AG10803 (cell line): ENCODE measurements at places on chromosomes 2 and 18.
A peak's percentile ranks its signal among the peaks of the same experiment; 100 is the strongest.

- peak; percentile 19 for DNase-seq
These were observed at the start of gene CYS1 for GRCh38 chr2:10079870-10080535. Gene CYS1 (minus strand): TSS chr2:10080411. CDS start chr2:10080223, 188 bp downstream.

GRCh38 chr2:96185516-96185915, 23.1 kb downstream of the STARD7 start:
- no peak for DNase-seq

GRCh38 chr2:105682401-105682800, 62.3 kb upstream of the NCK2 start:
- no peak for DNase-seq

DNA sequence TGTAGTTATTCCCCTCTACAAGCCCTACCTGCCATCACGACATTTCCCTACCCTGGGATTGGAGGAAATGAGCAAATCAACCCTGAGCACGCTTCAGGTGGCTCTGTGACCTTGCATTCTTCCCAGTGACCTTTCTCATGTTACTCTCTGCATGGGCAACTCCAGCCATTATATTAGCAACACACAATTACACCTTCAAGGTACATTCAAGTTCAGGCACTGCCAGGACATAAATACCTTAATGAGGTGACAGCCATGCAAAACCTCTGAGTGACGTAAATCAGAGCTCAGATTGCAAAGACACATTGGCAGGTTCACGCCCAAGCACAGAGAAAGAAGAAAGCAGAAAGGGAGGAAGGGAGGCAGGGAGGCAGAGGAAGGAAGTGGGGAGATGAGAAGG, 68.7 kb upstream of the ALK start:
- DNase-seq: no peak

- peak; percentile 96 for DNase-seq
These were observed 48.2 kb upstream of the CTAGE1 start for GRCh38 chr18:22465859-22466457.

DNA sequence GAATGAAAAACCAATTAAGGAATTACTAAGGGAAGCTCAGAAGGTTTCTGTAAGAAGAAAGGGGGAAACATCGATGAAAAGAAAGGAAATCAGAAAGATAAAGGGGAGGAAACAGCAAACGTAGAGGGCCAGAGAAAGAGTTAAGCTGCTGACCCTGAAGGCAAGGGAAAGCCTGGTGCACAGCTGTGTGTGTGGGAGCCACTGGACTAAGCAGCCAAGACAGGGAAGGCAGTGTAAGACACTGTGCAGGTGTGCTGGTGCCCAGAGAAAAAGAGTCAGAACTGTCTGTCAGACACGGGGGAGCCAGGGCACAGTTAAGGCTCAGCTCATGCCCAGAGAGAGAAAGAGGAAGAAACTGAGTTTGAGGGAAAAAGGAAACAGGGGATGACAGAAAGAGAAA, 104.0 kb downstream of the HIBCH start:
- no peak for DNase-seq

DNA sequence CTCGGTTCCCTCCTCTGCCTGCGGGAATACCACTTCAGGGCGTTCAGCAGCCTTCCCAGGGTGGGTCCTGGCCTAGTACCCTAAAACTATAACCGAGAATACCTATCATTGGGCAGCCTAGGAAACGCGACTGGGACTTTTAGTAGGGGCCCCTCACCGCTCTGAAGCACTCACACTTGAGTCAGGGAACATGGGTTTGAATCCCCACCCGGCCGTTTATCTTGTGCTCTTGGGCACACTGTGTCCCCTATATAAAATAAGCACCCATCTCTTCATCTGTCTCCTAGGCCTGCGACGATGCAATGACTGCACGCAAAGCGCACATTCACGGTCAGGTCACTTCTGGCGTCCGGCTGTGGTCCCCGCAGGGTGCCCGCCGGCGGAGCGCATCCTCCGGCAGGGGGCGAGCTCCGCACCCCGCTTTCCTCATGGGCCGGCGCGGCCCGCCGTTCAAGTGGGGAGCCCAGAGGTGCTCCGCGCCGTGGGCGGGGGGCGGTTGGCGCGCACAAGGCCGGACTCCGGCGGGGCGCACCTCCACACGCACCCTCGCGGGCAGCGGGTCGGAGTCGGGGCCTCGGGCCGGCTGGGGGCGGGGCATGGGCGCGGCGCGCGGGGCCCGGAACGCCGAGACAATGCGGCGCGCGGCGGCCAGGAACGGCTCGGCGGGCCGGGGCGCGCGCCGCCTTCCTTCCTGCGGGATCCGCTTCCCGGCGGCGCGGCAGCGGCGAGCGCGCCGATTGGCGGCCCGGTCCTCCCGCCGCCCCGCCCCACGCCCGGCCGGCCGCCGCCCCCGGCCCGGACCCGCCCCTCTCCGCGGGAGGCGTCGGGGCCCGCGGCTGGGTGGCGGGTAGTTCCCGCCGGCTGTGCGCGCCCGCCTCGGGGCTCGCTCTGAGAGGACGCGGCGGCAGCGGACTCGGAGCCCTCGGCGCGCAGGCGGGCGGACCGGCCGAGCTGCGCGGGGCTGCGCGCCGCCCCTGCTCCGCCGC, at the start of gene ASAP2:
Gene ASAP2, plus strand, starts transcription at position 850 of the 986 bp plus-strand sequence. CDS start 293 bp downstream, outside the sequence.
- DNase-seq: peak; percentile 72

DNA sequence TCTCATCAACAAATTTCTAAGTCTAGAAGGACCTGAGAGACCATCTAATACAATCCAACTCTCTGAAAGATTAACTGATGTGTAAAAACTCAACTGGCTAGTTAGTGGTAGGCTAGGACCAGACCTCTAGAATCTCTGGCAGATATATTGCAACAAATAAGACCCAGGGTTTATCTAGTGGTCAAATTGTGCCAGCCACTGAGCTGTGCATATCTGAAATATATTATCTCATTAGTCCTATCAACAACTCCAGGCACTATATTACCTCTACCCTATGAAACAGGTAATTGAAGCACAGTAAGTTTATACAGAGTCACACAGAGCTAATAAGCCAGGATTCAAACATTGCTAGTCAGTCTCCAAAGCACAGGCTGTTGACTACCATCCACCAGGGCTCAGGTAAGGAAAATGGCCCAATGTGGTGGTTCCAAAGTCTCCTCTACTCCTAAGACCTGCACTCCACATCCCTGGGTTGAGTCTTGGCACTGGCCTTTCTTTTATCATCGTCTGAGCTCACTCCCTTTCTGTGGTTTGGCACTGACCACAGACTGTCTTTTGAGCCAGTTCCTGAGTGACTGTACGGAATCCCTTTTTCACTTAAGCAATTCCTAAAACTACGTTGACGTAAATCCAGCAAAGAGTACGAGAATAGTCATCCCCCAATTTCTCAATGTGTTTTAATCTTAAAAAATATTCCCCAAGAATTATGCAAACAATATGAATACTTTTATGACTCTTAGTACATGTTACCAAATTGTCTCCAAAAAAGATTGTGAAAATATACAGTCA, 11.9 kb upstream of the PID1 start:
- peak; percentile 97 for DNase-seq

- no peak for DNase-seq
These were observed 19.7 kb upstream of the ARHGAP25 start for GRCh38 chr2:68714866-68715265.

GRCh38 chr18:12880541-12880910, 3.5 kb downstream of the PTPN2 start:
- DNase-seq: no peak

DNA sequence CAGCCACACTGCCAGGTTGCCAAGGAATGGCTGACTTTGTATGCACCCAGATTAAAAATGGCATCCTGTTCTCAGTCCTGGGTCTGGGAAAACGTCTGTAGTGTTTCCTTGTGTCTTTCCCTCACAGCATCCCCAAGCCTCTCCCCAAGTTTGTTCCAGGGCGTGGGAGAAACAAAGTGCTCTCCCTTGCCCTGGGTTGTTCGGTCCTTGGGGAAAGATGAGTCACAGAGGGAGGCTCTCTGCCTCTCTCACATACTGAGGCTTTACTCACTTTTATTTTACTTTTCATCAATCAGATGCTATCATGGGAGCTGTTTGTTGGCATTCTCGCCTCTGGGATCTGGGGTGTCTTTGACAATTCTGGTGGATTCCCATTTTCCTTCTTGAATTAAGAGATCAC, 492.3 kb downstream of the XIRP2 start:
- DNase-seq: no peak

- DNase-seq: no peak
These were observed 169.1 kb downstream of the LAMA1 start for GRCh38 chr18:6948281-6949055.

DNA sequence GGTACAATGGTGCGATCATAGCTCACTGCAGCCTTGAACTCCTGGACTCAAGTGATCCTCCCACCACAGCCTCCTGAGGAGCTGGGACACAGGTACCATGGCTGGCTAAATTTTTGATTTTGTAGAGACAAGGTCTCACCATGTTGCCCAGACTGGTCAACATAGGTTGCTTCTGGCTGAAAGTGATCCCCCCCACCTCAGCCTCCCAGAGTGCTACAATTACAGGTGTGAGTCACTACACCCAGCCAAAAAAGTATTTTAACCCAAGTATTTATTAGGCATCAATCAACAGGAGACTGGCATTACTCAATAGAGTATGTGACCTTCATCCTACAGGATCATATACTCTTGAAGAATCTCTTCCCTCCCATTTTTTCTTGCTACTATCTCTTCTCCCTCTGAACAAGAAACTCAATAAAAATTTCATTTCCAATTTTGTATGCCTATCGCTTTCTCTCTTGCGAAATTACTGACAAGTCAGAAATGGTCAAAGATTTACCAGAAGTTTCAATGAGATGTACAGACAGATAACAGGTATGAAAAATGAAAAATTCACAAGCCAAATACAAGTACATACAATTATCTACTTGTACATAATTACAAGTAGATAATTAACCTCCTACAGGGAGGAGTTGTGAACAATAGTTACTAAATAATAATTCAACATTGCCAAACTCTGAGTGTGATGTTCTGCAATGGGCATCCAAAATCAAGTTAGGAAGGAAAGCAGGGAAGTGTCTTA, 34.9 kb upstream of the CCNT2 start:
- no peak for DNase-seq

DNA sequence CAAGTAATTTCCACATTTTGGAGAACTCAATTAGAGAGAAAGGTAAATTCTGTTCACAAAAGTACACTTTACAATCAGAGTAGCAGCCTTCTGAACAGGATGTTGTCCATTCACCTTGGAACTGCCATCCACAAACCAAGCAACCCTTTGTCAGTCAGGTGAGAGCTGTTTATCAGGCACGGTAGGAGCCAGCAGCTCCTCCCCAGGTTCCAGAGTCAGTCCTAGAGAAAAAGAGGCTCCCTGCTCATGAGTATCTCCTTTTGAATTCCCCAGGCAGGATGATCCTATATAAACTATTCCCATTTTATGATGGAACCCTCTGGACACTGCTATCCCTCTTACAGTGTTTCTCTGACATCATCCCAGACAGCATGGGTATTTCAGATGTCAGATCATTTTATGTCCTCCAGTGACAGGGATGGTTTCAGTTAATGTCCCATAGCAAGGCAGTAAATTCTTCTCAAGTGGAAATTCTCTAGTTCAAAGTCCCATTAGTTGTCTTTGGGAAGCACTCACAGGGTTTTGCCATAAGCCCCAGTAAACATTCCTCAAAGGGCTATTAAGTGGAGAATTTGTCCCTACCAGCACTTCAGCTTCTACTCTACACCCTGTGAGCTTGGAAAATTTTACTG, 34.5 kb upstream of the CSRNP3 start:
- DNase-seq: no peak

DNA sequence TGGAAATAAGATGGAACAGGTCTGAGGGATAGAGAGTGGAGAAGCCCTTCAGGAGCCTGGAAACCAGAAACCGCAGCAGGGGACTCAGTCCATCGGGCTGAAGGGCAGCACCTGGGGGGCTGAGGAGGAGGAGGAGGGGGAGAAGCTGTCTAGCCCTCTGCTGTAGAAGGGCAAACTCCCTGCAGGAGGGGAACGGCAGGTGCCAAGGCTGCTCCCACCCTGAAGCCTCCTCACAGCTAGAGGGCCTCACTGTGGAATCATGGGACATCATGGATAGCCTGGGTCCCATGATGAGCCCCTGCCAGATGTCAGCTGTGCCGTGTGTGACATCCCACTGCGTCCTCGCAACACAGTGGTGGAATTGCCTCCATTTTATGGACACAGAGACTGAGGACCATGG, 435 bp downstream of the MYO7B start:
- DNase-seq: no peak

GRCh38 chr2:160465406-160465805, 28.2 kb downstream of the RBMS1 start:
- DNase-seq: no peak

DNA sequence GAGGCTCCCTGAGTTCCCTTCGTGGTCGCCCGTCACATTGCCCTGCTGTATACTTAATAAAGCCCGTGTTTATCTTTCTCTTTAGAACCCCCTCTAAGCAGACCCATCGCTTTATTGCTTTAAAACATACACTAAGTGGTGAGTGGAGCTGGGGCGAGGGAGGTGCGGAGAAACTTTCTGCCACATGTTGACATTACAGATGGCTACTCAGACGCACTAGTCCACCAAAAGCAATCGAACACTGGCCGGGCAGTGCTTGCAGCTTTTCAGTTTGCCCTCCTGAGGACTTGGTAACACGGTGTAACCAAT, 859 bp upstream of the COLEC12 start:
- no peak for DNase-seq

GRCh38 chr2:32514946-32515345, 112.9 kb upstream of the TTC27 start:
- DNase-seq: no peak

GRCh38 chr2:3752376-3752775, 49.0 kb downstream of the DCDC2C start:
- DNase-seq: no peak

GRCh38 chr18:33446604-33447003, 6.1 kb upstream of the CCDC178 start:
- DNase-seq: no peak

DNA sequence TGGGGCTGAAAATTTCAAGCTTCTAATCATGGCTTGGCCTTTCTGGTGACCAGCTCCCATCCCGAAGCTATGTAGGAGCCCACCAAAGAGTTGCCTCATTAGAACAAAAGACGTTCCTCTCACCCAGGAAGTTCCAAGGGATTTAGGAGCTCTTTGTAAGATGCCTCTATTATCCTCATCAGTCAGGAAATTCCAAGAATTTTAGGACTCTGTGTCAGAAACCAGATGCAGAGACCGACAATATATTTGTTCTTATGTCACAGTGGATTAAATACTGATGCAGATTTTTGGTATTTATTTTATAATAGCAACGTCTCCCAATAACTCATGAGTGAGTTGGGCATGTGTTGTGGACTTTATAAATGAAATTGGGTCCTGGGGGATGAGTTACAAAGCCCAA, 91.8 kb upstream of the SKOR2 start:
- DNase-seq: peak; percentile 71

- DNase-seq: no peak
These were observed 77.1 kb upstream of the RBM44 start for GRCh38 chr2:237721458-237721857.
